ENCODE measurements at places on chromosomes 11 and 22.

GRCh38 chr11:113161711-113162591, 152.4 kb upstream of the TTC12 start:
- DNase-seq: no peak

GRCh38 chr11:125073616-125074483, 10.7 kb downstream of the SLC37A2 start:
- DNase-seq: peak; percentile 16

- no peak for DNase-seq
These were observed 17.1 kb downstream of the FAR1 start for GRCh38 chr11:13685461-13686108.

DNA sequence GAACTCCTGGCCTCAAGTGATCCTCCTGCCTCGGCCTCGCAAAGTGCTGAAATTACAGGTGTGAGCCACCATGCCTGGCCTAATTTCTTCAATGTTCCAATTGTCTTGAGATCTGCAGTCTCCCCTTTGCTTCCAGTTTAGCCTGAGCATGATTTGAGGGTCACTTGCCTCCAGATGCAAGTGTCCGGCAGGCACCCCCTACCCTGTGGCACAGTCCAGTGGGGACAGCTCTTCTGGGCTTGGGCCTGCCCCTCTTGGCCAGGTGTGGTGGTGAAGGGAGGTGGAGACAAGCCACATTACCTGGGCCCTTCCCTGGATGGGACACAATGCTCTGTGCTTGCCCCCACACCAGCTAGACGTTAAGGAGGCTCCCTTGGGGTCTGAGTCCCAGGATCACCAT, 21.3 kb upstream of the CACNG2 start:
- no peak for DNase-seq

- DNase-seq: no peak
These were observed 1.4 kb upstream of the YPEL1 start for GRCh38 chr22:21736948-21737347.

GRCh38 chr22:40183029-40183581, 5.4 kb downstream of the TNRC6B start:
- no peak for DNase-seq

GRCh38 chr11:130465263-130465662, 16.8 kb downstream of the ADAMTS15 start:
- no peak for DNase-seq

DNA sequence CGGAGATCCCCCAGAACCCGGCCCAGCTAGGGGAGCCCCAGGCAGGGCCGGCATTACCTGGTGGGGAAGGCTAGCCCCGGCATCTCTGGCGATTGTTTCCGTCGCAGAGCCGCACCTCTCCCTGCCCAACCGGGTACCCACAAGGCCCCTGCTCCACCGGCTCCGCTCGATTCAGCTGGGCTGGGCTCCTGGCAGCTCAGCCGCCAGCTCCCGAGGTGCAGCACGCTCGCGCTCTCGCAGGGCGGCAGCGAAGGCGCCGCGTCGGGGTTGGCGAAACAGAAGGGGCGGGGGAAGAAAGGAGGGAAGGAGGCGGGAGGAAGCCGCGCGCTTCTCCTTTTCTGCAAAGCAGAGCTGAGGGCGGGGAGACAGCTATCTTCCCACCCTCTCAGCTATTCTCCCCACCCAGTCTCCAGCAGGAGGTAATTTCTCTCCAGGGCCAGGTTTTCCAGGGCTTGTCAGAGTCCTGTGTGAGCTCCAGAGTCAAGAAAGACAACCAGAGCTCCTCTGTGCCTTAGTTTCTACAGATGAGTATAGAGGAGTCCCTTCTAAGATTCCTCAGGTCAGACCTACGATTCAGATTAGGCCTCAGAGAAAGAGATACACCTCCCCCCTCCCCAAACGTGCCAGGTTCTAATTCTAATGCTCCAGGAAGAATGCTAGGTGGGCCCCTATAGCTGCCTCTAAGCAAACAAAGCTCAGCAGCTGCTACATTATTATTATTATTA, 62.0 kb downstream of the PAK1 start:
- peak; percentile 60 for DNase-seq

GRCh38 chr11:45930031-45930794, 7.8 kb downstream of the LARGE2 start:
- no peak for DNase-seq

DNA sequence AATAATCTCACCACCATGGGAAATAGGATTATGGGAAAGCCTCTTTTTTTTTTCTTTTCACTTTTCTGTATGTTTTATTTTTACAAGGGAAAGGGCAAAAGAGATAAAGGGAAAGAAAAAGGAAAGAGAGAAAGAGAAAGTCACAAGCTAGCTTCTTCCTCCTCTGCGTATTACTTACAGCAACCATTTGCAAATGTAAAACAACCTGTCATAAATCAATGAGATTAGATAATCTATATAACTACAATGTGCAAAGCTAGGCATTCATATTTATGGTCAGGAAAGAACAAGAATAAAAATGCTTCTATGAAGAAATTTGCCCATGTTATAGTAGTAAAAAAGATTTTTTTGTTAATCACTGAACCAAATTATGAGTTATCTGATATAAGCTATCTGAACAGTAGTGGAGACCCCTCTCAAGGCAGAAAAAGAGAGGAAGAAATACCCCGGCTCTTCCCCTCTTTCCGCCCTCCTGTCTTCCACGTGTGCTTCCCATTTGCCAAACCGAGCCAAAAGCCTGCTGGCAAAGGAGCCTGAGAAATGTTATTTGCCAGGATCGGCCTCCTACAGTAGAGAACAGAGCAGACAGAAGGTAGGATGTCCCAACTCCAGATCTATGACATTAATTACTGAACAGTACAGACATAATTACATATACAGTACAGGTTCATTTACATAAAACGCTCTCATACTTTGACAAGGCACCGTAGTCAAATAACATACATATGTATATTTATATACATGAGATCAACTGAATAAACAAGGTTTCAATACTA, 50.2 kb downstream of the ARHGAP32 start:
- DNase-seq: no peak

- no peak for DNase-seq
These were observed 39.3 kb downstream of the NF2 start for GRCh38 chr22:29642694-29643093.

DNA sequence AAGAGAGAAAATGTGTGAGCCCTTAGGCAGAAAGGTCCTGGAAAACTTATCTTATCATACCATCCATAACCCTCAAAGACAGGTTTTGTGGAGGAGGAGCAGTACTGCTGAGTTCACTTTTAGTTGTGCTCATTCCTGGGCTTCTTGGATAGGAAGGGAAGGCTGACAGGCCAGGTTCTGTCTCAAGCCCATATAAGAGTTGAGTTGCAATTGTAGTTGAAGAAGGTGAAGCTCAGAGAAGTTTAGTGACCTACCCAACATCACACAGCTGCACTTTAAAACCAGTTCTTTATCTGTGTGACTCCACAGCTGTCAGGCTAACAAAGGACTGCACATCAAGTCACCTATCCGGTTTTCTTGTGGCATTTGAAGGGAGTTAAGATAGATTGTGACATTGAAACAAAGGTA, 13.0 kb downstream of the TEAD1 start:
- no peak for DNase-seq

GRCh38 chr11:17890325-17890724, 122.5 kb downstream of the SERGEF start:
- no peak for DNase-seq

DNA sequence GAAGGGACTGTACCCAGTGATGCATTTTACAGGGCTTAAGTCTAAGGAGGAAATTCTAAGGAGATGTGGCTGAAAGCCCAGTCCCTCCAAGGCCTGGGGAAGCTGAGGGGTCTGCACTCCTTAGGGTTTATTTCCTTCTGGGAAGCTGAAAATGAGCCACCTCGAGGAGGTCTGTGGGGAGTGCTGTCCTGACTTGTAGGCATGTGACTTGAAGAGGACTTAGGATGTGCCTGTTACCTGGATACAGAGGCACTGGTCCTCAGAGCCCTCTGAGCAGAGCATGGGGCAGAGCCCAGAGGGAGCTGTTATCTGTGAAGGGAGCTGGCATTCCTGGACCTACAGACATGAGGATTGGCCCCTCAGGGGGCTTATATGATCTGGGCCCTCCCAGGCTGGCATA, 77.1 kb downstream of the TP53I11 start:
- no peak for DNase-seq

Data from 8988T (cell line).